ENCODE measurements at places on chromosomes 16 and 17. TPM values are rescaled to one million over a fixed set of nuclear protein-coding genes. Genes with fewer than 3 reads are reported as not detected.
A peak's percentile ranks its signal among the peaks of the same experiment; 100 is the strongest.

- DNase-seq: no peak
- no peaks in the 10 kb centered on the region for H3K4me1 ChIP-seq
- no peak overlapping the region for H3K27ac ChIP-seq
Observed at GRCh38 chr17:37116671-37117185, 168.0 kb downstream of the AATF start.

Gene TP53TG3
- not detected for total RNA-seq

Gene RHOT1
- 11.6 TPM for total RNA-seq

DNA sequence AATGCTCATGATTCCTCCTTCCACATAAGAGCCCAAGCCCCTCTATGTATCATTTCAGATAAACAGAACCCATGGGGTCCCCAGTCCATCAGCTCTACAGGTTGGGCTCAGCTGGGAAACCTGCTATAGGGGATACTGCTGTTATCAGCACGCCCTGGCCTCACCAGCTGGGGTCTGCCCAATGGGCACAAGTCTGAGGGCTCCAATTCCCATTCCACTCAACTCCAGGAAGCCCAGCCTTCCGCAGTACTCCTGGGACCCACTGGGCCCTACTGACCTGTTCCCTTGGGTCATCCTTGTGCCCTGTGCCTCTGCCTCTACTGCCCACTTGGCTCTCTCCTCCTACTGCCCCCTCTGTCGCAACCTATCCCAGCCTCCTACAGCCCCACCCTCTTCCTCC, 16.2 kb upstream of the XYLT2 start:
- H3K27ac ChIP-seq: no peak overlapping the region
- no peaks in the 10 kb centered on the region for H3K27me3 ChIP-seq
- no peaks in the 10 kb centered on the region for H3K4me1 ChIP-seq
- H3K36me3 ChIP-seq: no peaks in the 10 kb centered on the region

DNA sequence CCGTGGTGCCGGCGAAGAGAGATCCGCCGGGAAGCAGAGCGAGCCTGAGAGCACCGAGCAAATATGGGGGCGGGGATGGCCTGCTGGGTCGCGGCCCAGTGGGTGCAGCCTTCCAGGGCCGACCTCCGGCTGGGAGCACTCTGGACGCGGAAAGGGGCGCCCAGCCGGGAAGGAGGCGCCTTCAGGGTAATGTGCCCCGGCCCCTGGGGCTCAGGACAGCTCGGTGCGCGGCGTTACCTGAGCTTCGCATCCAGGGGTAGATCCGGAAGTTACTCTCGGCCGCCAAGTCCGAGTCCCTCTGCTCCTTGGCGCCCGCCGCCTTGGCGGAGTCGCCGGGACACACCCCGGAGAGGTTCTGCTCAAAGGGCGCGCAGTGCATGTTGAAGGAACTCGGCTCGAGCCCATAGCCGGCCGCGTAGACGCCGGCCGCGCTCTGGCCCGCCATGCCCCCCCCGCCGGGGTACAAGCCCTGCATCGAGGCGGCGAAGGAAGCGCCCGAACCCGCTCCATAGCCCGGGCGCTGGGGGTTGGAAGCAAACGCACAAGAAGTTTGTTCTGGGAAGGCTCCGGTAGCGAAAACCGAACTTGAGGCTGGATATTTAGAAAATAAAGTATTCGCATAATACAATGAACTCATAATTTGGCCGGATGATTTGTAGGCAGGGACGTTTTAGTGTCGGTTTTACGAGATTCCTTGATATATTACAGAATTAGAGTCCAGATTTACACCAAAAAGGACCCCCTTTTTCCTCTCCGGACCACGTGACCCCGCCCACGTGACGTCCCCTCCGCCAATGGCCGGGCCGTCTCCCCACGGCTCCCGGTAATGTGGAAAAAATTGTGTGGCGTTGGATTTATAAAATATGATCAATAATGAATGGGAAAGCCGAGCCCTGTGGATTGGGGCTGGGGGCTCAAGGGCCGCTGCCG, at the start of gene HOXB7:
Gene HOXB7 (minus strand): TSS at position 736 of the 930 bp plus-strand sequence. CDS start 99 bp downstream, at position 637.
- peaks cover 6% of the 10 kb centered on the region for H3K27me3 ChIP-seq
- H3K4me3 ChIP-seq: peak within 1 kb of the TSS; percentile 18
- no peak for DNase-seq
- peaks cover 5% of the 10 kb centered on the region for H3K4me1 ChIP-seq
- no peaks in the 10 kb centered on the region for H3K36me3 ChIP-seq

GRCh38 chr17:38418062-38418692, 10.1 kb upstream of the ARHGAP23 start:
- no peak overlapping the region for H3K27ac ChIP-seq
- no peaks in the 10 kb centered on the region for H3K27me3 ChIP-seq
- H3K36me3 ChIP-seq: no peaks in the 10 kb centered on the region
- no peak for DNase-seq
- no peak overlapping the region for H3K4me3 ChIP-seq

DNA sequence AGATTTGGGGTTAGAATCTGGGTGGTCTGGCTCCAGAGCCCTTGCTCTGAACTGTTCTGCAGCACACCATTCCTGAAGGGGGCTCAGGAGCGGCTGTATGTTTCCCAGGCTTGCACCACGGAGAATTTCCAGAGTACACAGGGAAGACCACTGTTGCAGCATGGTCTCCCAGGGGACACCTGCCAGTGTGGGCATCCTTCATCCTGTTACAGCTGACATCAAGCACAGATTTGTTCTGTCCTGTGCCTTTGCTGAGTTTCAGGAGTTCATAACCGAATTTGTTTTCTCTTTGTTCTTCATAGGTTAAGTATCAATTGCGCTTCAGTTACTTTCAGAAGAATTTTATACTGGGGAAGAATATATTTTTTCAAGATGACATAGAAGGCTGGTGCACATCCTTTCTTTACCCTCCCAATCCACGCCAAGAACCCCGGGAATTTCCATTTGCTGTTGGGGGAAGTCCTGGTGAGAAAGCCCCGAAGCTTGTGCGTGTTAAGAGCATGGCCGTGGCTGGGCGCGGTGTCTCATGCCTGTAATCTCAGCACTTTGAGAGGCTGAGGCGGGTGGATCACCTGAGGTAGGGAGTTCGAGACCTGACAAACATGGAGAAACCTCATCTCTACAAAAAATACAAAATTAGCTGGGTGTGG, 26.3 kb upstream of the ABCA3 start:
- DNase-seq: no peak
- peaks cover 5% of the 10 kb centered on the region for H3K4me1 ChIP-seq
- H3K27ac ChIP-seq: no peak overlapping the region
- no peak overlapping the region for H3K4me3 ChIP-seq
- H3K36me3 ChIP-seq: no peaks in the 10 kb centered on the region

DNA sequence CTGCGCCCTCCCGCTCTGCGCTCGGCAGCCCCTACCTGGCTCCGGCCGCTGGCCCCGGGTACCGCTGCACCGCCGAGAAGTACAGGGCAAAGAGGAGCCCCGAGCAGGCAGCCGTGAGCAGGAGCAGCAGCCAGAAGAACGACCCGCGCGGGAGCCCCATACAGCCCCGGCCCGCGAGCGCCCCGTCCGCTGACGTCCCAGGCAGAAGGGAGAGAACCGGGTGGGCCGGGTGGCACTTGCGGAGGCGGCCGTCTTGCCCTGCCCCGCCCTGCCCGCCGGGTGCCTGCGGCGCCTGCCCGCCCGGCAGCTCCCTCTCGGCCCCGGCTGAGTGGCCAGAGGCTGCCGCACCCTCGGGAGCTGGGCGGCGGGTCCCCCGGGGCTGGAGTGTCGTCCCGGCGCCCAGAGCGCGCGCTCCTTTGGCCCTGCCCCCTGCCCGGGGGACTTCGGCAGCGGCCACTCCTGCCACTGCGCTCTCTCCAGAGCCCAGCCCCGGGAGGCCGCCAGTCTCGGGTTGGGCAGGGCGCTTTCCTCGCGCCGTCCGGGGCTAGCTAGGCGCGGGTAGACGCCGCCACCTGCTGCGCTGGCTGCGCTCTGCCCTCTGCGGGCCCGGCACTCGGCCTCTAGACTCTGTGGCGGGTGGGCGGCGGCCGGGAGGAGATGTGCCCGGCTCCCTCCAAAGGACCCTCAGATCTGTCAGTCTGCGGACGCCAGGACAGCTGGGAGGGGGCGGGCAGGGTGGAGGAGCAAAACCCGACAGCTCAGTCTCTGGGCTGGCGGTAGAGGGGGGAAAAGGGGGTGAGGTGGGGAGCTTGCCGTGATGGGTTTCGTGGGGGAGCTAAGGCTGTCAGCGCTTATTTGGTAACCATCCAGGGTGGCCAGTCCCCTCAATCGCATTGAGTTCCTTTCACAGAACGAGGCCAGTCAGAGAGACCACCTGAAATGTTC, at the start of gene ST6GALNAC2:
Gene ST6GALNAC2 (minus strand): TSS at position 212 of the 945 bp plus-strand sequence. CDS start 52 bp downstream, at position 160.
- H3K27me3 ChIP-seq: no peaks in the 10 kb centered on the region
- H3K27ac ChIP-seq: peak within 1 kb of the TSS; percentile 70
- H3K4me1 ChIP-seq: no peaks in the 10 kb centered on the region
- H3K36me3 ChIP-seq: no peaks in the 10 kb centered on the region
- peak; percentile 70 for DNase-seq
- peak within 1 kb of the TSS; percentile 31 for H3K4me3 ChIP-seq

GRCh38 chr16:76201385-76201784, 75.8 kb upstream of the CNTNAP4 start:
- H3K36me3 ChIP-seq: no peaks in the 10 kb centered on the region
- H3K27ac ChIP-seq: no peak overlapping the region
- DNase-seq: no peak
- no peaks in the 10 kb centered on the region for H3K27me3 ChIP-seq
- no peaks in the 10 kb centered on the region for H3K4me1 ChIP-seq

Gene TGFB1I1
- total RNA-seq: 5.0 TPM

GRCh38 chr16:29007730-29008593, 23.1 kb downstream of the LAT start:
- DNase-seq: no peak
- no peak overlapping the region for H3K27ac ChIP-seq
- no peak overlapping the region for H3K4me3 ChIP-seq
- no peaks in the 10 kb centered on the region for H3K4me1 ChIP-seq
- H3K27me3 ChIP-seq: no peaks in the 10 kb centered on the region

GRCh38 chr16:53741546-53741945, 37.6 kb downstream of the FTO start:
- H3K27ac ChIP-seq: no peak overlapping the region
- no peak for DNase-seq
- H3K36me3 ChIP-seq: no peaks in the 10 kb centered on the region

- peaks cover 6% of the 10 kb centered on the region for H3K4me1 ChIP-seq
- H3K27me3 ChIP-seq: no peaks in the 10 kb centered on the region
- DNase-seq: no peak
Observed at GRCh38 chr17:35733366-35733765, 1.9 kb downstream of the RASL10B start.

DNA sequence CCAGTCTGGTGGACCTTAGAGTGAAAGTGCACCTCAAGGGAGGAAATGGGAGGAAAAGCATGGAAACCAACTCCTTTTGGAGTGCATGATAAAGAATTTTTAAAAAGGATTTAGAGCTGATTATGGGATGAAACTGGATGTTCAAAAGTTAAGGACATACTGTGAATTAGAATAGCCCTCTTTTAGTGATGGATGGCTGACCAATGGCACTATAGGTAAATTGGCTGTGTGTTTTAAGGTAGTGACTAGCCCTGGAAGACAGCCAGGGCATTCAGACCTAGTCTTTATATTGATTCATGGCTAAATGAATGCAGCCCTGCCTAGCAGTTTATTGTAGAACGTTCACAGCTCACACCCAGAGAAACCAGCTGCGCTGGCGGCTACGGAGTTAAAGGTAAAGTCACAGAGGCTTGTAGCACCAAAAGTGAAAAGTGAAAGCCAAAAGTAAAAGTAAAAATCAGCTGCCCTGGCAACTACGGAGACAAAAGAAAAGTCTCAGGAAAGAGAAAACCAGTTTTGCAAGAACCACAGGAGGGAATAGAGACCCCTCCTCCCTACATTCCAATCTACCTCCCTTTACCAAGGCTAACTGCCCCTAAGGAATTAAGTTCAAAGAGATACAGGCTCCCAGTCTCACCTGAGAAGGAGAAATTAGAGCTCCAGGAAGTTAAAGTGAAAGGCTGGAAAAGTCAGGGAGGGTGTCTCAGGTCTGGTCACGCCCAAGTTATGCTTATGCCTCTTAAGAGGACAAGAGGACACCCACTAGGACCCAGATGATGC, 21.8 kb downstream of the ACSM1 start:
- H3K4me1 ChIP-seq: peaks cover 23% of the 10 kb centered on the region
- H3K4me3 ChIP-seq: peak overlapping the region; percentile 41
- no peaks in the 10 kb centered on the region for H3K36me3 ChIP-seq

DNA sequence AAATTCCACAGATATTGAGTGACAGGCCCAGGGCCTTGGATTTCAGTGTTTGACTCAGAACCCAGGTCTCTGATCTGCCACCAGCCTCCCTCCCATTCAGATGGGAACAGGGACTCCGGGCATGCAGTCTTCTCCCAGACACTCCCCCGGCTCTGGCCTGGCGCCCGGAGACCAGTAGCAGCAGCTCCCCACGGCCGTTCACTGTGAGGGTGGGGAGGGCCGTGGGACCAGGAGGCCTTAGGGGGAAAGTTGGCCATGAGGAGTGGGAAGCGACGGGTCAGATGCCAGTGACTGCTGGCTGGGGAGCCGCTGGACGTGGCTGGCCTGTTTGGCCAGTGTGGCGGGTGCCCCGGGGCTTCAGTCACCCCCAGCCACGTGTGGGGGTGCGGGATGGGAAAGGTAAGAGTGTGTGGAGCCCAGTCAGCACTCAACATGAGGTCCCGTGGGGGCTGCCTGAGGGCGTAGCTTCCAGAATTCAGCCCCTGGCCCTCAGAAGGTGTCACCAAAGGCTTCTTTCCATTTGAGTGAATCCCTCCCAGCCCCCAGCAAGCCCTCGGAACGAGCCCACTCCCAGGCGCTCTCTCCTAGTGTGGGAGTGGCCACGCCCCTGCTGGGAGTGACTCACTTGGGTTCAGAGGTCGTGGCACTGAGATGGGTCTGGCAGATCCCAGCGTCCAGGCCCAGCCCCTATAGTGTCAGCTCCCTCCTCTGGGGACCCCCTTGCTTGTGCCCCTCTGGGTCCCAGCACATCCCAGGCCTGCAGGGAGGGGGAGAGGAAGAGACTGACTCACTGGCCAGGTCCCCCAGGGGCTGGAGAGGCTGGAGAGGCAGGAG, 309.4 kb downstream of the SEC14L1 start:
- no peaks in the 10 kb centered on the region for H3K27me3 ChIP-seq
- H3K4me3 ChIP-seq: no peak overlapping the region
- H3K27ac ChIP-seq: peak overlapping the region; percentile 86
- peak; percentile 45 for DNase-seq

DNA sequence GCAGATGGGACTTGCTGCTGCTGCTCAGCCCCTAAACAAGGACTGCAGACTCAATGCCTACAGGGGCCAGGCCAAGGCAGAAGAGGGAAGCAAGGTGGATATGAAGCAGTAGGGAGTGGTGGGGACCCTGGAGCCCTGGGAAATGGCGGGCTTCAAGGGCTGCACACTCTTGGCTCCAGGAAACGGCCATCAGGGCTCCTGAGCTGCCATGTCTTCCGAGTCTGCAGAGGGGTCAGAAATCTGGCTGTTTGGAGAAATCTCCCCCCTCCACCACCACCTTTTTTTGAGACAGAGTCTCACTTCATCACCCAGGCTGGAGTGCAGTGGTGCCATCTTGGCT, 169.1 kb downstream of the KATNIP start:
- no peaks in the 10 kb centered on the region for H3K36me3 ChIP-seq
- H3K4me3 ChIP-seq: no peak overlapping the region
- DNase-seq: no peak
- peak overlapping the region; percentile 57 for H3K27ac ChIP-seq

Gene CDH8
- total RNA-seq: not detected

Gene TPSB2
- total RNA-seq: 7.5 TPM

GRCh38 chr16:64541621-64542020, 580.2 kb downstream of the CDH11 start:
- no peaks in the 10 kb centered on the region for H3K27me3 ChIP-seq
- no peak overlapping the region for H3K27ac ChIP-seq
- no peaks in the 10 kb centered on the region for H3K36me3 ChIP-seq
- H3K4me1 ChIP-seq: no peaks in the 10 kb centered on the region
- DNase-seq: no peak
